WTC11 (cell line): ENCODE measurements at places on chromosomes 12 and 14.

DNA sequence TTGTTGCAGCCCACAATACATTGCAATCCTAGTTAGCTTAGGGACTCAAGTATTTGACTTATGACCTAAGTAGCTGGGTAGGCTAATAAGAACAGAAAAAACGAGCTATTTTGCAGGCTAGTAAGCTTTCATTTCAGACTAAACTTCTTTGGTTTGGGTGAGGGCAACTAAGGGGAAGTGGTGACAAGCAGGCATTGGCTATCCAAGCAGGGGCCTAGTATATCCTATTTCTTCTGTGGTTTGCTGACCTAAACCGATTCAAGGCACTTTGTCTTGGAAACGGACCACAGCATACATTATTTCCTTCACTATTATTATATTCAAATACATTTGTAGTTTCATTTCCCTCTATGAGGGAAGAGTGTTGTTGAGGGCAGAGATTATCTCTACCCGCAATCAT lies 21.6 kb upstream of the SLC5A8 start:
- DNase-seq: no peak

DNA sequence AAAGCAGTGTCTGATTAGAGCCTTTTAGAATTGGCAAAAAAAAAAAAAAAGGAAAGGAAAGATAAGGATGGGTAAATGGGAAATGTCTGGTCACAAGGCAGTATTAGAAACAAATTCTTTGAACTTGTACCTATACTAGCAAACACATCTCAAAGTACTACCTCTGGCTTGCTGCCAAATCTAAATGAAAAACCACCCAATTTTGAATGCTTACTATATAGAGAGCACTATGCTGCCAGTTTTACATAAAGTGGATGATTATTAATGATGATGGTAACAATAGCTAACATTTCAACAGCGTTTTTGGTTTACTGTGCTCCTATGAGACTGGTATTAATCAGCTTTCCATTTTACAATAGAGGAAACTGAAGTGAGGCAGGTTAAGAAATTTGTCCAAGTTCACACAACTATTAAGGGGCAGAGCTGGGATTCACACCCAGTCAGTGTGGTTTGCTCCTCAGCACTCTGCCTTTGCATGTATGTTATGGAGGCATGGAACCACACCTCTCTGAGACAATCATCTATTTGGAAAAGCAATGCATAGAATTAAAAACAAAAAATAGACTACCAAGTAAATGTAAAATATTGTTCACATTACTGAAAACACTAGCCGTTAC lies 34.2 kb downstream of the ATP2B1 start:
- no peak for DNase-seq

DNA sequence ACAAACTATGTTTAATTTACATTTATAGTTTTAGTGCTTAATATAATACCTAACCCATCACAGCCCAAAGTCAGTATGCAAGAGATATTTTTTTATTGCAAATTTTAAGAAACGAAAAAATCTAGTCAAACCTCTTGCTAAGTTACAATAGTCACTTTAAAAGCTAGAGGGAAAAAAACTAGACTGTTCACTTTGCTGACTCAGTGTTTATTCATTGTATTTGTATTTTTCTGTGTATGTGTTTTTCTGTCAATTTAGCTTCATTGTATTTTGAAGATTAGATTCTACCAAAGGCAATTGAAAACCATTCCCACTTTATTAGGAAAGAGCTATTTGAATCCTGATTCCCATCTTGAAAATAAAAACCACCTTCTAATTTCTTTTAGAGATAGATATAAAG lies 891.5 kb downstream of the SLC16A7 start:
- no peak for DNase-seq

DNA sequence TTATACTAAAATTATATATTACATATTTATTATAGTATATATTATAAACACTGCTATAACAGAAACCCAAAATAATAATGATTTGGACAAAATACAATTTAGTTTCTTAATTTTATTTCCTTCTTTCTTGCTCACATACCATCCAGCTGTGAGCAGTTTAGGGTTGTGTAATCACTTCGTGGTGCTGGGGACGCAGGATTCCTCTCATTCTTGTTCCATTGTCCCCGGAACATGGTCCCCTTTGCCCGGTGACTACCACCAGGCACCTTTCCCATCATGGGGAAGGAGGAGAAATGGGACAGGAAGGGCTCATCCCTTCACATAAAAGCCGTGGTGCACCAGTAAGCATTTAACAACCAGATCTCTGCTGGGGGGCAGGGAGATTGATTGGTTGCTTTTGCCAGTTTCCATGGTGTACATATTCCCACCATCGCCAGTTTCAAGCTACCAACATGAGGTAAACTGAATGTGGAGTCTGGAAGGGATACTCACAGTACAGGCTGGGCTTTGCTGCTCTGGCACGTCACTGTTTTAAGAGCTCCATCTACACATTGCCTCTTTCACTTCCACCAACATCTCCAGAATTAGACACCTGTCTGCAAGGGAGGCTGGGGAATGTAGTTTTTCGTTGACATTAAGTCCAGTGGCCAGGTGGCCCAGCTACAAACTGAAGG lies 191.5 kb downstream of the TMEM132C start:
- DNase-seq: no peak

- no peak for DNase-seq
These were observed 1.4 kb upstream of the DNAJC22 start for GRCh38 chr12:49345051-49345824.

DNA sequence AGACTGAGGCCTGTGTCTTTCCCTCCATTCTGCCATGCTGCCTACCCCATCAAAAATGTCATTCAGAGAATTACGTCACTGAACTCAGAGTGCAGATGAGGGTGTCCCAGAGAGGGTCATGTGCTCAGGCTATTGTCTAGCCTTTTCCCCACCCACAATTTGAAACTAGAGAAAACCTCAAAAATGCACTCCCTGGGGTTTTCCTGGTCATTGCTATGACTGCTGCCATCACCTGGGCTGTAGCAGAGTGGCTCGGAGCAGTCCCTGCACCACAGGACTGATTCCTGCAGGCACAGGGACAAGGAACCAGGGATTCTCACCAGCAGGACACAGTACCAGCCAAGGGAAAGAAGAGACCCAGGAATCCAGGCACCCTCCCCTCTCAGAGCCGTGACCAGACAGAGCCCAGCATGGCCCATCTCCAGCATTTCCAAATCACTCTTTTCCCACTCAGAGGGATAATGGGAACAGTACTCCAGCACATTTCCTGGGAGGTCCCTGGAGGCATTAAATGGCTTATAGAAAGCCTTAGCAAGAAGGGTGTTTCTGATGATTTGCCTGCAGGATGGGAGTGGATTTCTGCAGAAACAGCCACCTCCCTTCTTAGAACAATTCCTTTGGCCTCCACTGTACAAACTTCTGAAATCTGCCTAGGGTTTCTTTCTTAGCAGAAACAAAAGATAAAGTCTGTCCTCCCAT lies 45.9 kb downstream of the VWF start:
- DNase-seq: no peak

DNA sequence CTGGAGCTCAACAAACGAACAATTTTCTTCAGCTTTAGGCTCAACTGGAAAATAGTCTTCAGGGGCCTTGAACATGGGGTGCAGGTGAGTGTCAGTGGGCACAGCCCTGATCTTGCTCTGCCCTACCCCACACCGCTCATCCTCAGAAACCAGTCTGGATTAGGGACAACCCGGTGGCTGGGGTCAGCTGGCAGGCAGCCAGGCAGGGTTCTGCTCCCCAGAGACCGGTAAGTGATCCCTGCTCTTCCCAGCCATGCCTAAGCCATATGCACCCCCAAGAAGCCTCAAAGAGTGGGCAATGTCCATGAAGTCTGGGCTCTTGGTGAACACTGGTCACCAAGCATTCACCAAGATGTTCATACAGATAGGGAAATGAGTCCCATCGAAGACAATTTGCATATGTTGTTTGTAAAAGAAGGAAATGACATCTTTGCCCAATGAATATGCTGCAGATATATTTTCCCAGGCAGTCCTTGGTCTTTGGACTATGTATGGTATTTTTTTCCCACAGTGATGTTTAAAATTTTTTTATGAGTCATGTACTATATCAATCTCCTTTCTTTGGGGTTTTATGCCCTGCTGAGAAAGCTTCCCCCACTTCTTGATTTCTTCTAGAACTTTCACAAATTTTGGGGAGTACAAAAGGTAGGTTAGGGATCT lies 63.9 kb upstream of the VASH1 start:
- no peak for DNase-seq

DNA sequence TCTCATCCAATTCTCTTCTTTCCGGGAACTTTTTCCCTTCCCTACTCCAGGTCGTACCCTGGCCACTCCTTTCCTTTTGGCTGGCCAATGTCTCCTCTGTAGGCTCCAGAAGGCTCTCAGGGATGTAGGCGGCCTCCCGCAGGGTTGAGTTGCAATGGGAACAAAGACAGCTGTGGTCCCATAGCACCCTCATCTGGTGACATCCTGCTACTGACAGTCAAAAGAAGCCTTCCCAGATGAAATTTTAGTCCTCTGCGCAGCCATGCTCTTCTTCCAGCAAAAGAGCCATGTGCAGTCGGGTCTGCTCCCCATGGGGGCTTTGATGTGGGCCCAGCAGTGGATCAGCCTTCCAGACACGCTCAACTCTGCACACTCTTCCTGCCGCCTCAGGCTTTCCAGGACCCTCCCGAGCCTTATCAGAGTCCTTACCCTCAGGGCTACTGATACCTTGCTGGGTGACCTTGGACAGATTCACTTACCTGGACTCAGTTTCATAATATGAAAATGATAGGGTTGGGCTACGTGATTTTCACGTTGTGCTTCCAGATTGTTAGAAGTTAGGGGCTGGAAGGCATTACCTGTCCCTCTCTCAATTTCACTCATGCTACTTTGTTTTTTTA lies 5.5 kb upstream of the CELA1 start:
- DNase-seq: peak; percentile 84

GRCh38 chr12:104290320-104290719 lies 13.2 kb upstream of the EID3 start:
- DNase-seq: no peak

- DNase-seq: no peak
These were observed 39.2 kb upstream of the KRR1 start for GRCh38 chr12:75550401-75551240.

- DNase-seq: no peak
These were observed 152.2 kb downstream of the BCL11B start for GRCh38 chr14:99119554-99120525.

- DNase-seq: no peak
These were observed 148.2 kb downstream of the TMEM30B start for GRCh38 chr14:61132894-61133293.

GRCh38 chr14:83940253-83940652 lies 1589.7 kb upstream of the FLRT2 start:
- no peak for DNase-seq

- no peak for DNase-seq
These were observed 2.0 kb downstream of the NFKBIA start for GRCh38 chr14:35402323-35403113.

DNA sequence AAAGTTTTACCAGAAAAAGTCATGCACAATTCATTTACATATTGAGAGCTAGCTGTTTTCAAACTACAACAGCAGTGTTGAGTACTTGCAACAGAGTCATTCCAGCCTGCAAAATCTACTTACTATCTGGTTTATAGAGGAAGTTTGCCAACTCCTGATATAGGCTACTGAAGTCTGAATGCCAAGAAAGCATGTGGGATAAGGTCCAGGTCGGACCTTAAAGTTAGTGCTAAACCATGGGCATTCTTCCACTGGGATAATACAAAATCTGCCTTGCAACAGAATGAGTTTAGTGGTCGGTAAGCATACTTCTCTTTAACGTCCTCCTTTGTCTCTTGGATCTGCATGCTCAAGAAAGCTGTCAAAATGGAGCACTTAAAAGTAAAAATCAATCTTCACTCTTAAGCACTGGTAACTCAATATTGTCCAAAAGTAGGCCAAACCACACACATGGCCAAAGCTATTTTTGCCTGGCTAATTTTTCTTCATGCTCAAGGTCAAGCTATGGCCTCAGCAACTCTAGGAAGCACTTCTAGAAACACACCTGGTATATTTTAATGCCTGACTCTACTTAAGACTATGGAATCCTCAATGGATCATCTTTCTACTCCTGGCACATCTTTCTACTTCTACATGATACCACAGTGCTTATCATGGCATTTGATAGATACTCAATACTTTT lies 364.9 kb upstream of the KITLG start:
- no peak for DNase-seq

- DNase-seq: no peak
These were observed 45.5 kb downstream of the DERA start for GRCh38 chr12:15956413-15957185.

GRCh38 chr12:52032804-52033445 lies 18.3 kb upstream of the NR4A1 start:
- DNase-seq: peak; percentile 97

- DNase-seq: no peak
These were observed 11.4 kb downstream of the GLT1D1 start for GRCh38 chr12:128864516-128865186.

DNA sequence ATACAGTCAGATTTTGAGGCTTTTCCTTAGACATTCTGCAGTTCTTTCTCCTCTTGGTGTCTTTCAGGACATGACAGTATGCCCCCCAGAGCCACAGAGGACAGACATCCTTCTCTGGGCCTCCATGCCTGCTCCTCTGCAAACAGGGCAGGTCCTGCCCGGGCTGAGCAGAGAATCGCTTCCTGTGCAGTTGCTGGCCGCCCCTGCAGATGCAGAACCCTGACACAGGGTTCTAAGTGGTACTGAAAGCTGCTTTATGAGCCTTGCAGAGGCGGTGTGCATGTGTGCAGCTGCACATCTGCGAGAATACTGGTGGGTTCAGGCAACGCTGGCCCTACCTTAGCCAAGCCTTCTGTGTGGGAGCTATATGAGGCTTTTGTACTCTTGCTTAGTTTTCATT lies 54.5 kb downstream of the FLRT2 start:
- DNase-seq: no peak

DNA sequence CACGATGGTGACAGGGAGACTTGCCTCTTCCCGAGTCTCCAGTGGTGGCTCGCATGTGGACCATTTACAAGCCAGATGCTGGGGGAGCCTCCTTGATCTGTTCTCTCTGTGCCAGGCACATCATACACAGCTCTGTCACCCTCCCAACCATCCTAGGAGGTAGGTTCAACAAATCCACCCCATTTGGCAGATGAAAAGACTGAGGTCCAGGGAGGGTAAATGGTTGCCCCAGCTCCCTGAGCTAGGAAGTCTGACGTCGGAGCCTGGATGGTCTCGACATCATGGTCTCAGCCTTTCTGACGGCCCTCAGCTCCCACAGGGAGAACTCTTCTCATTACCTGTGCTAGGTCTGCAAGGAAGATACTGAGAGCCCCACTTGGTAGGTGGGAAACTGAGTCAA lies 189.6 kb downstream of the RBM19 start:
- no peak for DNase-seq
